ENCODE measurements at places on chromosomes 7 and 10.

- no peak for DNase-seq
These were observed at the start of gene INMT for GRCh38 chr7:30751696-30752273. Gene INMT, plus strand, starts transcription at chr7:30752135. Its CDS starts 16 bp downstream, at chr7:30752151.

DNA sequence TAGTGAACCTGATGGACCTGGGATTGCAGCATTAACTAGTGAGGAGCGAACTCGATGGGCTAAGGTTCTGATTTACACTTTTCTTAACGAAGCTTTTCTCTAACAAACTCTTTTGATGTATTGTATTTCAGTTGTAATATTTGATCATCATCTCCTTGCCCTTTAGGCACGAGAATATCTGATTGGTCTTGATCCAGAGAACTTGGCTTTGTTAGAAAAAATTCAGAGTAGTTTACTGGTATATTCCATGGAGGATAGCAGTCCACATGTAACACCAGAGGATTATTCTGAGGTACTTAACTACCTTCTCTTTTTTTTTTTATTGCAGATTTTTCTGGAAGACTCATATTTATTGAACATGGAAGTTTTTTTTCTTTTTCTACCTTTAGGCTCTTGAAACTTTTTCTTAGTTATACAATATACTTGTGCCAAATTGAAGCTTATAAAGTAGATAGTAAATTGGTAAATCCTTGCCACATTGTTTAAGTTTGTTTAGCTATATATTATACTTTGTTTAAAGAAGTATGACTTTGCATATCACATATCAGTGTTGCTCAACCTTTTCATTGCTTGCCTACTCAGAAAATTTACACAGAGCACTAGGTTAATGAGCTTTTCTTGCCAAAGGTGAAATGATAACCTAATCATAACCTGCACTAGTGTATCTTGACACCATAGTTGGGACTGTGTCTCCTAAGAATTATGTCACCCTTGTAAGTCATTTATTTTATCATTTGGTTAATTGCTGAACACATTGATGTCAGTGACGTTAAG lies 30.4 kb downstream of the CROT start:
- DNase-seq: no peak

GRCh38 chr10:64708884-64709681 lies 1187.9 kb downstream of the REEP3 start:
- no peak for DNase-seq

GRCh38 chr7:33781796-33782195 lies 123.5 kb upstream of the BMPER start:
- DNase-seq: no peak

DNA sequence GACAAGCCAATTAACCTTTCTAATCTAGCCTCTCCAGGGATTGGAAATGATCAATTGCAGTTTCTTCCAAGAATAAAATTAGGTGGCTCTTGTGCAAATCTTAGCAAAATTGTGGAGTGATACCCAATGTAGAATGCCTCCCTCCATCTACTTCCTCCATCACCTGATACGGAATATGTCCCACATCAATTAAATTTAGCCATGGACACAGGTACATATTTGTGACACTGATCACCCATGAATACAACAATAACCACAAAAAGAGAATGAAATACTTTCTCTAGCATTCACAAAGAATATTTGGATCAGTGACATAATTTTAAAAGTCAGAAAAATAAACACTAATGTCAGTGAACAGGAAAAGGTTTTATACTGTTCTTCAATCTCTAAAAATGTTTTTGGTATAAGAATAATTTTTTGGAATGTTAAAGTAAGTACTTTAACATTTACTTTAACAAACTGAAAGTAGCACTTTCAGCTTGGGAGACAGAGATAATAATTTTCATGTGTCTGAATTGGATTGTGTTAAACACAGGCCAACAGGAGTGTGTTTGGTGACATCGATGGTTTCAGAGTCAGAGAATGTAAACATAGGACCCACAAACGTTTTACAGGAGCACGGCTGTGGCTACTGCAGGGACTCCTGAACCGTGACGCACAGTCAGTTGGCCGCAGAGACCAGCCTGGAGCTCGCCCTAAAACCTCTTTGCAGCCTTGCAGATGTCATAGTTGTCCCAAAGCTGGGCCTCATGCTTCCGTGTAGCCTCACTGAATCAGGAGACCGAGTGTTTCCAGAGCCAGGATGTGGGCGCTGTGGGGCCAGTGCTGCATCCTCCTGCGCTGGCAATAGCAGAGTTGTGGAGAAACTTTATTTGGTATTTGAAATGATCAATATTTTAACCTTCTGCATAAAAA lies 7.2 kb downstream of the RBM20 start:
- no peak for DNase-seq

- no peak for DNase-seq
These were observed 12.5 kb upstream of the INTS1 start for GRCh38 chr7:1516586-1517251.

- no peak for DNase-seq
These were observed 471.4 kb downstream of the LRMDA start for GRCh38 chr10:75902816-75903215.
